EL (cell line): ENCODE measurements at places on chromosomes 1 and 21.

GRCh38 chr1:83559129-83559840 is 439.6 kb downstream of the TTLL7 start:
- no peak for DNase-seq

GRCh38 chr1:24909388-24909898 is 20.6 kb downstream of the RUNX3 start:
- DNase-seq = peak; percentile 42

DNA sequence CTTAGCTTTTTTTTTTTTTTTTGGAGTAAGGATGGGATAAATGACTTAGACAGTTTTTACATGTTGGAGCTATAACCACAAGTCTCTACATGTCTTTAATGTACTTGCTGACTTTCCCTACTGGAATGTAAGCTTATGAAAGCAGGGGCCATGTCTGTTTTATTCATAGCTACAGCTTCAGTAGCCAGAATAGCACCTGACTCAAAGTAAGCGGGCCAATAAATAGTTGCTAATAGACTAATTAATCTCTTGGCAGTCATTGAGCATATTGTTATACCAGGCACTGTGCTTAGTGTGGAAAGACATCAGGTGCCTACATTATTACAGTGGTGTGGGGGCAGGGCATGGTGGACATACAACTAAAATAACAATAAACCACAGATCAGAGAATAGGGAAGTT is 84.4 kb upstream of the HOOK1 start:
- peak; percentile 77 for DNase-seq

DNA sequence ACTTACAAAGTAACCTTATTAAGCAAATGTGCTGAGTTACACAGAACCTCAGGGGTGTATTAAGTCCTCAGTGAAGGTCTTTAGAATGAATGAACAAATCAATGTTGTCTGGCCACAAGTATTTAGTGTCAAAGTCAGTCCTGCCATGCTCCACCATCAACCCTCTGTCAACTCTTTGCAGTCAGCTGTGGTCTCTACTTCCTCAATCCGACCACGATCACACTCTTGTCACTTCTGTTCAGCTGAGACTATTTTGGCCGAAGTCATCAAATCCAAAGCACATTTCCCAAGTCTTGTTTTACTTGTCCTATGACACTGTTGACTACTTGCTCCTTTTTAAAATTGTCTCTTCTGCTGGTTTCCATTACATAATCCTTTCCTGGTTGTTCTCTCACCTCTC is 173.5 kb downstream of the ST6GALNAC5 start:
- no peak for DNase-seq

GRCh38 chr1:118223426-118223825 is 38.4 kb upstream of the SPAG17 start:
- DNase-seq = peak; percentile 18

DNA sequence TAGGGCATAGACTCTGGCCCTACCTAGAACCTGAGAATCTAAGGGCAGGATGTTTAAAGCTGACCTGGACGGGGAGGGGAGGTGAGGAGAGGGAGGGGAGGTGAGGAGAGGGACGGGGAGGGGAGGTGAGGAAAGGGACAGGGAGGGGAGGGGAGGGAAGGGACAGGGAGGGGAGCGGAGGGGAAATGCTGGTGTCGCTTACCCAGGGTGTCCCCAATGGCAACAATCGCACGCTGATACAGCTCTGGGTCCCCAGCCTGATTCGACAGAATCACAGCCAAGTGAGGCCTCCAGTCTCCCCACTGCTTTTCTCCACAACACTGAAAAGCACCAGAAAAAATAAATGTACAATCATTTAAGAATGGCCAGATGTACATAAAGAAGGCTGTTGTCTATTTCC is 22.2 kb downstream of the SEC16B start:
- DNase-seq = no peak

- DNase-seq = peak; percentile 64
These were observed 28.4 kb upstream of the TMEM125 start for GRCh38 chr1:43241413-43241836.

DNA sequence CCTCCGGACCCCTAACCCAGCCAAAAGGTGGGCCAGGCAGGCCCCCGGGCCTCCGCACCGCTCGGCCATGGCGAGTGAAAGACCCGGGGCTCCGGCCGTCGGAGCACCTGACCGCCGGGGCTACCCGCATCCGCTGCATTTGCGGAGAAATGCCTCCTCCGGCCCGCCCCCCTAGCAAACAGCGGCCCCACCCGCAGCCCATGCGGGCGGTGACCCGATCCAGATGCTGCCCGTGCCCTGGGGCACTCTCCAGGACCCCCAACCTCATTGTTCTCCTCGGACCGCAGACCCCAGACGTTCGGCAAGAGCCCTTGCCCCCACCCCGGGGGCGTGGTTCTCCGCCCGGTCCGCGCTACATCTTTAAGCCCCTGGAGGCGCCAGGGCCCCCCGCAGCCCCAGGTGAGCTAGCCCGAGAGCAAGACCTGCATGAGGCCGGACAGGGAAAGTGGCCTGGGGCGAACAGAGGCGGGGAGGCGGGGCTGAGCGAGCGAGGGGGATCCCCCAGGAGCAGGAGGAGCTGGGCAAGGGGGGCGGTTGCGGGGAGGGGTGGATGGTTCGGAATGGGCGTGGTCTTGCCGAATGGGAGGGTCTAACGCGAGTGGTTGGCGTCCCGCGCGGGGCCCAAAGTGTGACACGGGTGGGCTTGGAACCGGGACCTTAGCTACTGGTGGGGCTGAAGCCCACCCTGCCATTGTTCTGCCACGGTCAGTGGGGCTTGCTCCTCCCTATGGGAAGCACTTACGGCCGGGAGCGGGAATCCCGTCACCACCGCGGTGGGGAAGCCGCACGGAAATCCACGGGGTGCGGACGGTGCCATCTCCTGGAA is 6.3 kb upstream of the CRYBG2 start:
- DNase-seq = no peak

GRCh38 chr1:2891923-2892448 is 90.5 kb upstream of the TTC34 start:
- DNase-seq = no peak

DNA sequence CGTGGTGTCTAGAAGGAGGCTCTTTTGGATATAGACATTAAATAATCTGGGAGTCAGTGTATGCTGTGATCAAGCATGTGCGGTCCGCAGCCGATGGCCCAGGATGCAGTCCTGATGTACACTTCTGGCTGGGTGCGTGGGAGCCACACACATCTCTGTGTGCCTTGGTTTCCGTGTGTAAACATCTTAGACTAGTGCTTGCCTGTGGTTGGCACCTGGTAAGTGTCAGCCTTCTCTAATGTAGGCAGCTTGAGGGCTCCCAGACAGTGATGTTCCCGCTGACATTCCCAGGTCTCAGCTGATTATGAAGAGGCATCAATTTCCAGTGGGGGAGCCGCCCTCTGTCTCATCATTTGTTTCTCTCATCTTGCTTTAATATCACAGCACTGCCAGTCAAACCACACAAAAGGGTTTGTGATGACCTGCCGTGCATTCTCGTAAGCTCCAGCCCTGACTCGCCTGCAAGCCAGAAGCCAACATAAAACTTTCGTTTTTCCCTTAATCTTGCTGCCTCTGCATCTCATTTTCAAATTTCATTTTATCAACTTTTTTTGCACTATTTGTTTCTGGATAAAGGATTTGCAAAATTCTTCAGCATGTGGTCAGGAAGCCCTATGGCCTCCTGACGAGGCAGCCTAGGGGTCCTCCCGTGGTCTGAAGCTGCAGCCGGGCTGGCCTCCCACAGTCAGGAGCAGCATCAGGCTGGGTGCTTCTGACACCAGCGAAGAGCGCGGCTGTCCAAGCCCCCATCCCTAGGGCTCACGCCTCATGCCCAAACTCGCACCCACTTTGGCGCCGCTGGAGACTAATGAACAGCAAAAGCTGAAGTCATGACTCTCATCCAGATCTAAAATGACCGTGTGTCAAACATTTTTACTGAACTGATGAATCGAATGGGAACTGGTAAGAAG is 28.1 kb downstream of the PDE9A start:
- no peak for DNase-seq

DNA sequence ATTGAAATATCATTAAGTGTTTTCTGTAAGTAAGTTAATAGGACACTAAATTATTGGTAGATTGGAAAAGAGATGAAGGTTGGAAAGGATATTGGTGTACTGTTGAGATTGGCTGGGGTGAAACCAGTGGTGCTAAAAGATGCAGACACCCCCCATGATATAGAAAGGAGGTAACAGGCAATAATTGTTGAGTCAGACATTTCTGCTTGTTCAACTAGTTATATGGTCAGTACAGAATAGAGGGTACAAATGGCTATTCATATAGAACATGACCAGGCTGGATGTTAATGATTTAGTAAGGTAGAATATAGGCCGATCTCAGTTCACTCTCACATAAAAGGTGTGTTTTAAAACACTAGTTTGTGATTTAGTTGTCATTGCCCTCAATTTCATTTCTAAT is 104.5 kb downstream of the POU2F1 start:
- no peak for DNase-seq

DNA sequence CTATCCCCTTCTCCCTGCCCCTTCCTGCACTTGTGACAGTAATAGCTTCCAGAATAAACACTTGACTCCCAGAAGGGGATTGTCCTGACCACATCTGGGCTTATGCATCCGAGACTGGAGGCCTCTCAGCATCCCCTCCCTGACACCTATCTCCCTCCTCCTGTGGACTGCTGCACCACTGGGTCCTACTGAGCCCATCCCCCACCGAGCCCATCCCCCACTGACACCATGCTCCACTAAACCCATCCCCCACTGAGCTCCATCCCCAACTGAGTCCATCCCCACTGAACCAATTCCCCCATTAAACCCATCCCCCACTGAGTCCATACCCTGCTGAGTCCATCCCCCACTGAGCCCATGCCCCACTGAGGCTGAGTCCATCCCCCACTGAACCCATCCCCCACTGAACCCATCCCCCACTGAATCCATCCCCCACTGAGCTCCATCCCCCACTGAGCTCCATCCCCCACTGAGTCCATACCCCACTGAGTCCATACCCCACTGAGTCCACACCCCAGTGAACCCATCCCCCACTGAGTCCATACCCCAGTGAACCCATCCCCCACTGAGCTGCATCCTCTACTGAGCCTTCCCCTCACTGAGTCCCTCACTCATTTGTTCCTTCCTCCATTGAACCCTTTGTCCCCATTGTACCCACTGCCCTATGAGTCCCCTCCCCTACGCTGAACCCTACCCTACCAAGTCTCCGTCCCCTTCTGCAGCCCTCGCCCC is 5.6 kb downstream of the PDZK1IP1 start:
- no peak for DNase-seq

DNA sequence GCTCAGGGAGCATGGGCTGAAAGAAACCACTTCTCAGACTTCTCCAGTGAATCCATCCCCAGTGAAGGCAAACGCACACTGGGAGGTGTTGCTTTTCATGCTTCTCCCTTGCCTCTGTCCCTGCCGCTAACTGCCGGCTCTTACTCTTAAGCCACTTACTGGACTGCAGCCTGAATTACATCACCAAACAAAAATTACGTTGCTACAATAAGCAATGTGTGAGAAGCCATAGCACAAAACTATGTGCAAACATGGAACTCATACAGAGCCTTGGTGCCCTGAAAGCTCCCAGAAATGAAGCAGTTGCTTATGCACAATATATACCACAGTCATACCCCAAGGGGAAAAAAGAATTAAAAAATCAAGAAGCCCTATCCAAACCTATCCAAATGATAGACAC is 375.2 kb downstream of the KCNH1 start:
- no peak for DNase-seq

GRCh38 chr1:202588503-202589189 is 121.6 kb downstream of the SYT2 start:
- DNase-seq = no peak

DNA sequence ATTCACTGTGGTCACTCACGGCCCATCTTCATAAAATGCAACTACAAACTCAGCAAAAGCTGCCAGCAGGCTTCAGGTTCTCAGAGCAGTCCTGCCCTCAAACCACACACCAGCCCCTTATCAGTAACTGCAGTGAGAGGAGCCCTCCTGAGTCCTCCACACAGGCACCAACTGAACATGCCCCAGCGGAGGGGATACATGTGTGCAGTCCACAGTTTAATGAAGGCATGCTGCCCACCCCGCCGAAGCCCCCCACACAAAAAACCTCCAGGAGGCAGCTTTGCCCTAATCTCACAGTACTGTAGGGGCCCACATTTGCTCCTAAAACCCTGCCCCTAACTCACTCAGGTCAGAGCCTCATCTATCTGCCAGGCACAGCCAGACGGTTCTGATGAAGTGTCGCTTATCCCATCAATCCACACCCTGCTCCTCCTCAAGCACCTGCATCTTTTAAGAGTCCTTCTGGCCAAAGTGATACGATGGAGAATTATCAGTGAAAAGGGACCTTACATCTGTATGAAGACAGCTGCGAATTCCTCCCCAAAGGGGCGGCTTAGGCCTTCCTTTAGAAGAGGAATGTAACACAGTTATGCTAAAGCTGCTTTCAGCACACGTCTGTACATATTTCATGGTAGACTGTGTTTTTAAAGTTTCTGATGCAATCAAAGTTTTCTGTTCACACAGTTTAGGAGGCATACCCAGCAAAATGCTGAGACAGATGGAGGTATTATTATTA is 3.5 kb downstream of the ABCB10 start:
- DNase-seq = no peak

- DNase-seq = no peak
These were observed 29.6 kb downstream of the DMBX1 start for GRCh38 chr1:46519209-46519608.

- DNase-seq = no peak
These were observed 276.0 kb downstream of the MRPL39 start for GRCh38 chr21:25331286-25331685.

GRCh38 chr21:18252680-18253079 is 8.0 kb downstream of the CHODL start:
- DNase-seq = no peak

DNA sequence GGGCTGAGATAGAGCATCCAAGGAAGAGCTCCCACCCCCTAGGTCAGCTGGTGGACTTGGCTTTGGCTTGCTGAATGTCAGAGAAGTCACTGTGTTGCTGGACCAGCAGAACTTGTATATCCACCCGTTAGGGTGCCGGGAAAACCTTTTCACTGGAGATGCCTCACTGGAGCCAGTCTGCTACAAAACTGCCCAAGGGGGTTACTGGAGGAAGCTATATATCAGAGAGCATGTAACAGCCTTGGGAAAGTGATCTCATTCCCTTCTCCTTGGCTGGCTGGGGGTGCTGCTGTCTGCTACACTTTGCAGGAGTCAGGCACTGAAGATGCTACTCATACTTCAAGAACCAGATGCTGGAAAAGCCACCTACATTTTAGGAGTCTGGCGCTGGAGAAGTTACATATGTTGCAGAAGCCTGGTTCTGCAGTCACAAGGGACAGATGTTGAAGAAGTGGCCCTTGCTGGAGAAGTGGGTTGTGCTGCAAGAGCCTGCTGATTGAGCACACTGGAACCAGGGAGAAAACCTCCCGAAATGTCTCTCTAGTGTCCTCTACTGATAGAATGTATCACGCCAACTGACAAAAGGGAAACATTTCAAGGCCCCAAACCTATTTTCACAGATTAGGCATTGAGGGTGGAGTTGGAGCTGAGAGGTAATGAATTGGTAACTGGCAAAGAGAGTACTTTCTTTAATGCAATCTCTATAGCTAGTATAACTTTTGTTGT is 250.6 kb downstream of the SPATA17 start:
- peak; percentile 63 for DNase-seq

- no peak for DNase-seq
These were observed 36.6 kb downstream of the XCL2 start for GRCh38 chr1:168507231-168507630.
